HS-5 (cell line): ENCODE measurements at places on chromosomes 5 and 9.

- no peak for DNase-seq
Observed at GRCh38 chr9:137875846-137876245, 1.7 kb upstream of the CACNA1B start.

DNA sequence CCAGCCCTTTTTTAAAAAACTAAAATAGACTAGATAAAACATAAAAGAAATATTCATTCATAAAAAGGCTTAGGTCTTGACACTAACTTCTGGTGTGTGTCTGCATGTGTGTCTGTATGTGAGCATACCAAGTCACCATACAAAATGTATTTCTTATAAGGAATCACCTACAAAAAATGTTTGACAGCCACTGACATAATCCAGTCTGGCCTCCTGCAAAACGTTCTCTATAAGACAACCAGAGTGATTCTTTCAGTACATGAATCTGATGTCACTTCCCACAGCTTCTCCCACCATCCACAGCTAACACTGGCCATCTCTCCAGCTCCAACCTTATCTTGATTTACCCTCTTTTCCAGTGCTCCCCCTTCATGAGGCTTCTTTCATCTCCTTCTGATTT is 192.3 kb downstream of the TLE1 start:
- peak; percentile 38 for DNase-seq

DNA sequence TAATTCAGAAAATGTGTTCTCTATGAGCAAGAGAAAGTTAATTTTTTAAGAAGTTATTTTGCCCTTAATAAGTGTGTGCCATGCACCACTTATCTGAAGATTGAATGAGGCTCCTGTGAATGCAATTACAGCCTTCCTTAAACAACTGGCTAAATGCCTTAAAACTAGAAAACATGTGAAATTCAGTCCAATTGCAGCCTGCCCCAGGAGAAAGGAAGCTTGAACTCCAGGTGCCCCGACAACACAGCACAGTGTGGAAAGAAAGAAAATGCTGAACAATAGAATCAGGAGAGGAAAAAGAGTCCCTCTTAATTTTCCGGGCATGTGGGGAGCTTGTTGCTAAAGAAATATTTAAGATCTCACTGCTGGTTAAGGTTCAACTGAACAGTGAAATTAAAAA is 8.8 kb downstream of the LHFPL2 start:
- no peak for DNase-seq

DNA sequence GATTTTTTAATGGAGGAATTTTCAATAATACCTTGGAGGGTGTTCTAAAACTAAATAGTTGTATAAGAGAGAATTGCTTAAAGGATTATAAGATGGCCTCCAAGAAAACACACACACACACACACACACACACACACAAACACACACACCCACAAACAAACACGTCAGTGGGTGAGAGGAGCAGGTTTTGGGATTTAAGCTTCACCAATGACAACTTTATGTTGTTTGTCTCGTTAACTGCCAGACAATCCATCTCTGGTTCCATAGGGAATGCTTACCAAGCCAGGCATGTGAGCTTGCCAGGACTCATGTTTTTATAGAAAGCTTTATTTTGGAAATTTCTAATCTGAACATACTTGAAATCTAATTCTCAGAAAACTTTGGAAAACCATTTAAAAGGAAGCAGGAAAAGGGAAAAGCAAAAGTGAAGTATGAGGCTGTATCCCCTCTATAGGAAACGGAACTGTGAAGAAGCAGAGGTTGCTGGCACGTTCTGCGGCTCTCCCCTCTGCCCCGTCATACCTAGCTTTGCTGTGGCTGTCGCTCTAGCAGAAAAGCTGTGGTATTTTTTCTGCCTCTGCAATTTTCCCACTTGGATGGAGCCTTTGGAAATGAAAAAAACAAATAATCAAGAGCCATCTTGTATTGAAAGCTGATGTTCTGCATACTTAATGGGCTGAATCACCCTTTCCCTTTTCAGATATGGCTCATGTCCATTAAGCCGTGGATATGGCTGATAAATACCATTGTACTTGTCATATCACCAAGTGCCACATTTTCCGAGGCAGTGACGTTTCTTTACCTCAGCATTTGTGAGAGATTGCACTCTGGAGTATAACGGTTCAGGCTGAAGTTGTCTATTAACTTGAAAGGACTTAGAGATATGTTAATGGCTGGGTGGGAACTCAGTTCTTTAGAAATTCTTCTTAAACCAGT is 112.7 kb downstream of the NTRK2 start:
- DNase-seq = no peak

GRCh38 chr5:61371474-61371873 is 39.4 kb downstream of the ZSWIM6 start:
- no peak for DNase-seq
